ENCODE measurements at places on chromosomes 6 and 20.

DNA sequence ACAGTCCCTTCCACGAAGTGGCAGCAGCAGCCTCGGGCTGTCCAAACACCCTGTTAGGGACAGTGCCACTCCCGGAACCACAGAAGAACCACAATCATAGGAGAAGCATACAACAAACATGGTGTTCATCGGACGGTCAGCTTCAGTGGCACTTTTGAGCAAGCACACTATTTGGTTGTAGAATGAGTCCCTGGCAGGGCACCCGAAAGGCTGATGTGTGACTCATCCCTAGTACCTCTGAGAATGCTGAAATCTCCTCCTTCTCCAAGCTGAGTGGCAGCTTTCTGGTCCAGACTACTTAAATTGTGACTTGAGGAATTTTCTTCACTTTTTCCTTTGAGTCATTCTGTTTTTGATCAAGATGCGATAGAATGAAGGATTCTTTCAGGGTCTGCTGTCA lies 282.5 kb downstream of the ESR1 start:
- no peak for DNase-seq

GRCh38 chr6:22401206-22401605 lies 104.4 kb upstream of the PRL start:
- no peak for DNase-seq

DNA sequence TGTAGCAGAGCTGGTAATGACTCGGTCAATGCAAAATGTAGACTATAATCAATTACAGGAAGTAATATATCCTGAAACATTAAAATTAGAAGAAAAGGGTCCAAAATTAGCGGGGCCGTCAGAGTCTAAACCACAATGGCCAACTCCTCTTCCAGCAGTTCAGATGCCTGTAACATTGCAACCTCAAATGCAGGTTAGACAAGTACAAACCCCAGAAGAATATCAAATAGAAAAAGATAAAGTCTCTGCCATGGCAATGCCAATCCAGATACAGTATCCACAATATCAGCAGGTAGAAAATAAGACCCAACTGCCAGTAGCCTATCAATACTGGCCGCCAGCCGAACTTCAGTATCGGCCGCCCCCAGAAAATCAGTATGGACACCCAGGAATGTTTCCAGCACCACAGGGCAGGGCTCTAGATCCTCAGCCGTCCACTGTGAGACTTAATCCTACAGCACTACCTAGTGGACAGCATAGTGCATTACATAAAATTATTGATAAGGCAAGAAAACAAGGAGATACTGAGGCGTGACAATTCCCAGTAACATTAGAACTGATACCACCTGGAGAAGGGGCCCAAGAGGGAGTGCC lies 158.4 kb downstream of the GPX5 start:
- DNase-seq = no peak

GRCh38 chr6:10720265-10720959 lies 2.5 kb upstream of the TMEM14C start:
- no peak for DNase-seq

DNA sequence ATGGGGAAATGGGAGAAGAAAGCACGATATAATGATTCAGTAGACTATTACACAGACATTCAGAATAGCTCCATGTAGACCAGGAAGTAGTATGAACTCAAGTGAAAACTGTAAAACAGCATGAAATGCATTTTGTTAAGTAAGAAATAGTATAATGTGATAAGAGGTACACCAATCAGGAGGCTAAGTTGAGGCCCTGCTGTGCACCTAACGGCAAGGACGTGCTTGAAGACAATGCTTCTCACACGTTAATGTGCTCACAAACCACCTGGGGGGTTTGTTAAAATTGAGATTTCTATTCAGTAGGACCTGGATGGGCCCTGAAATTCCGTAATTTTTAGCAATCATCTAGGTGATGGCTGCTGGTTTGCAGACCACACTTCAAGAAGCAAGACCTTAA lies 178.9 kb upstream of the SULF2 start:
- no peak for DNase-seq

DNA sequence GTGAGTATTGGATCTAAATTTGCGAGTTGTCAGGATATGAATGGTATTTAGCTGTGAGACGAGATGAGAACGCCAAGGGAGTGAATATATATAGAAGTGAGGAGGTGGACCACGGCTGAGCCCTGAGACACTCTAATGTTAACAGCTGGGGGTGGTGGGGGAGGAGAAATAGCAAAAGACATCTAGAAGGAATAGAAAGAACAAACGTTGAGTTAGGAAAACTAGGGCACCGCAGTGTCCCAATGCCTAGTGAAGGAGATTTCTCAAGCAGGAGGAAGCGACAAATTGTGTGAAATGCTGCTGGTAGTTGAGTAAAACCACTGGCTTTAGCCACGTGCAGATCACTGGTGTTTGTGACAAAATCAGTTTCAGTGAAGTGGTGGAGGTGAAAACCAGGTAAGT lies 56.9 kb downstream of the CD164 start:
- no peak for DNase-seq

DNA sequence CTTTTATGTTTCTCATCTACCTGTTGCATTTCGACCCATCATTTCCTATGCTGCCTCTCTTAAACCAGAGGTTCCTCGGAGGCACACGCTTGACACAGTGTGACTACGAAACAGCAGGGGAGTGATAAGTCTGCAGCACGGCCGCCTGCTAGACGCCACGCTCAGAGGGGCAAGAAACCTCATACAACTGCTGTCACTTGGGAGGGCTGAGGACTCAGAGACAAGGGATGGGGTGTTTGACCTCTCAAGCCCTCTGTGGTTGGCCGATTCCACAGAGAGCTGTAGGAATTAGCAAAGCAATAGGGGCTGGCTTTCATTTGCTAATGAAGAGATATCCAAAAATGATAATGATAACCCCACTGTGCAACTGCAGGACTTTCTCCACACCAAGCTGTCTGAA lies 372.5 kb downstream of the ZFAND3 start:
- DNase-seq = no peak

GRCh38 chr20:18754030-18754652 lies 59.4 kb upstream of the SCP2D1 start:
- DNase-seq = no peak

DNA sequence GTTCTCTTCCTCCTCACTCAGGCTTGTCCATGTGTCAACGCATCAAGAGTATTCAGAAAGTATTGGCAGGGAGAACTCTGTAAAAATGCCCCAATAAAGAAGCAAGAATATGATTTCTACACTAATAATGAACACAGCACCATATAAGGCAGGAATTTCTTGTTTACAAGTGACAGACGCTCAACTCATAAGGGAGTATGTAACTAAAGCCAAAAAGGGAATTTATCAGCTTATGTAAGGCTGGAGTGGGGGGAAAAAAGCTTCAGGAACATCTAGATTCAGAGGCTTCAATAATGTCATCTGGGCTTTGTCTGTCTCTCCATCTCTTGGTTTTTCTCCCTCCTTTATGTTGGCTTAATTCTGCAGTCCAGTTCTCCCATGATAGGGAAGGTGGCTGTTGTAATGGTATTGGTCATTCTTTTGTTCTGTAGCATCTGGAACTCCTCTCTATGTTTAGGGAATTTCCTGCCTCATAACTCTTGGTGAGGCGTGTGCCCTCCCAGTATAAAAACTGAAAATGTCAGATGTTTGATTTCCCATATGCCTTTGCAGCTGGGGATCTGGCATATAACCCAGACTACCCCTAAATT lies 125.1 kb upstream of the COL21A1 start:
- DNase-seq = no peak
